ENCODE measurements at places on chromosomes 1 and 21.
A peak's percentile ranks its signal among the peaks of the same experiment; 100 is the strongest.

DNA sequence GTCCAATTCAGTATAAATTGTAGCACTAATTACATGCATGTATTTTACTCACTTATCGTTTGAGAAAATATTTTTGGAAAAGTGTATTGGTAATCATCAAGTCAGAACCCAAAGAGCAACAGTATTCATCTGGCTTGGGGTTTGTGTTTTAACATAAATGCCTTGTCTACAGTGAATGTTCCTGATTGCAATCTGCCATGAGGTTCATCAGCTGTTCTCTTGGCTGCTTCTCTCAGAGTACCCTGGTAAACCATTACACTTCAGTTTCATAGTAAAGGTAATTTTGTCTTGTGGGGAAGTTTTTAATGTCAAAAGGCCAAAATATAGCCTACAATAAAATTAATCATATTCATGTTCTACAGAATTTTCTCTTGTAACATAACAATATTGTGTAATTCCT is 150.3 kb downstream of the IFI44 start:
- no peak for DNase-seq

DNA sequence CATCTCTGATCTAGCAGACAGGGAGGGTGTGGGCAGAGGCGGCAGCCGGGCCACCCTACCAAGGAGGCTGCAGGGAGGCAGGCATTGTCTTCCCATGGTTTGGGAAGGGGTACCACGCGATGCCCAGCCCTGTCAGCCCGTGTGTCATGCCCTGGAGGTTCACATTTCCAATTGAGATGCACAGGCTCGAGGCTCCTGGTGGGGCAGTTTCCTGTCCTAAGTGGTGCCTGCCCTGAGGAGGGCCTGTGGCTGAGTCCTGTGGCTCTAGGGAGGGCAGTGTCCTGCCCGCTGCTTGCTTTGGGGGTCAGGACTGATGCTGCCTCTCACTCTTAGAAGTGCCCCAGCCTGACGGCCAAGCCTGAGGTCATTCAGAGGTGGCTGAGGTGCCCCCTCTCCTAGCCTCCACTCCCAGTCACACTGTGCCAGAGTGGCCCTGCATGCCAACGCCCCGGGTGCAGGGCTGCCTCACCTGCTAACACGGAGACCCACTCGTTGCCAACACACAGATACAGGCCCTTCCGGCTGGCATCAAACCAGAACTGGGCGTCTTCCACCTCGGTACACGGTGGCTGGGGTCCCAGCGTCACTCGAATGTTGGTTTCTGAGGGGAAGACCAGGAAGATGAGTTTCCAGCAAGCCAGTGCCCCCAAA is 11.9 kb downstream of the KRTAP10-1 start:
- no peak for DNase-seq

DNA sequence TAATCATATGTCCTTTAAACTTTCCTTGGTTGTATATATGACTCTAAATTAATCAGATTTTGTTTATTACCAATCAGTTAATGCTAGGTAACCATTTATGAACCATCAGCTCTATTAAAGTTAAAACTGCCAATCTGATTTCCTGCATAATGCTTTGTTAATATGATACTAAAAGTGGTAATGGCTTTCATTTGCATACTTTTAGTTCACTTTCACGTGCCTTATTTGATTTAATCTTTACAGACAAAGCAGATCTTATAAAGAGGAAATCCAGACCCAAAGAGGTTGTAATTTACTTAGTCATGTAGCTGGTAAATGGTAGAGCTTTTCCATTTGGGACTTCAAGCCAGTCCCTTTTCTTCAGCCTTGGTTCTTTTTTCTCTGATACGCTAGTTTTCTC is 61.3 kb downstream of the CLIC4 start:
- no peak for DNase-seq

DNA sequence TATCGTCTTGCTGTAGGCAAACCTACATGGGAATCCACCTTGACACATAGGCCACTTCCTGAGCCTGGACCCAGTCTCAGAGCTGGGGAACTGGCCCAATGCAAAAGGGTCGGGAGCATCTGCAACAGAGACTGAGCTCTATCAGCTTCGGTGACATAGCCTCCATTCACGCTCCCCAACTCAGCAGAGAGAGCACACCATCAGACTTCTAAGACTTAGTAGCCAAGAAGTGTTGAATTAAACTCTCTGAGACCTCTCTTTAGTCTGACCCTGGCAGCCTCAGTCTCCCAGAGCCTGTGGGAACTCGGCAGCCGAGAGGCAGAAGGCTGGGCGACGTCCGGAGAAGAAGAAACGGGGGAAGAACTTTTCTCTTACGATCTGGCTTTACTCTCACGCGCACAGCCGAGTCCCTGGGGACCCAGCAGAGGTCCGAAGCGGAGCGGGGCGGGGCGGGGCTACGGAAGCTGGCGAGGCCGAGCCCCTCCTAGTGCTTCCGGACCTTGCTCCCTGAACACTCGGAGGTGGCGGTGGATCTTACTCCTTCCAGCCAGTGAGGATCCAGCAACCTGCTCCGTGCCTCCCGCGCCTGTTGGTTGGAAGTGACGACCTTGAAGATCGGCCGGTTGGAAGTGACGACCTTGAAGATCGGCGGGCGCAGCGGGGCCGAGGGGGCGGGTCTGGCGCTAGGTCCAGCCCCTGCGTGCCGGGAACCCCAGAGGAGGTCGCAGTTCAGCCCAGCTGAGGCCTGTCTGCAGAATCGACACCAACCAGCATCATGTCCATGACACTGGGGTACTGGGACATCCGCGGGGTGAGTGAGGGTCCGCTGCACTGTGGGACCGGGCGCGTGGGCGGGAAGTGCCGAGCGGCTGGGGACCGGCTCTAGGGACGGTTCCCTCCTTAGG is at the start of gene GSTM4:
GSTM4 (plus strand) TSS at position 485 of the 905 bp plus-strand sequence; CDS start at position 776, 291 bp downstream.
- no peak for DNase-seq

GRCh38 chr1:38973659-38974437 is 17.2 kb upstream of the AKIRIN1 start:
- DNase-seq, result no peak

DNA sequence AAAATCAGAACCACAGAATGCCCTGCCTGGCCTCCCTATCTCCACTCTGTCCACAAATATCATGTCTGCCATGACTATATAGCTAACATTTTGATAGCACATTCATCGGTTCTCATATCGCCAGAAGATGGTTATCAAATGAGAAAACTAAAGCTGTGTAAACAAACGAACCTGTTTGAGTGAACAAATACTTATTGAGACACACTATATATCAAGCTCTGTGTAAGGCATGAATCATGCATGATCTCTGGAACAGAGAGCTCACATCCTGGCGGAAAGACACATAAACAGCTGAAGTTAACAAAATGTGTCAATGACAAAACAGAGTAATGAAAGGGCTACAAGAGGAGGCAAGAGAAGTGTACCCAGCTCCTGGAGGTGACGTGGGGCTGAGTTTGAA is 13.1 kb downstream of the KCND3 start:
- no peak for DNase-seq

GRCh38 chr21:36966066-36966820 is at the start of gene HLCS:
Gene HLCS (minus strand): TSS chr21:36966669. CDS start chr21:36966638, 31 bp downstream.
- DNase-seq, result no peak

DNA sequence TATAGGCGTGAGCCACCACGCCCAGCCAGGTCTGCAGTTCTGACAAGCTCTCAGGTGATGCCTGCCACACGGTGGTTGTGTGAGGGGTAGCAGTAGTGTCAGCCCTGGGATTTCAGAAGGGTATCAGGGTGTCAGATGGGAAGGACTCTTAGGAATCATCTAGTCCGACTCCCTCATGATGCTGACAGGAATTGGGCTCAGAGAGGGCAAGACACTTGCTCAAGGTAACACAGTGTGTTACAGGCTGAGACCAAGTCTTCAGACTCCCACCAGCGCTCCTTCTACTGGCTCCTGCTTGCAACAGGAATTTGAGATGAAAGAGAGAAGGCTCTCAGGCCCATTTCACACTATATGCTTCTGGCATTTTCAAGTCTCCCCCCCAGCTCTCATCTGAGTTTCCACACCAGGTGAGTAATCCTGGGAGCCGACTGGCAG is 6.9 kb downstream of the HTR1D start:
- DNase-seq, result no peak

DNA sequence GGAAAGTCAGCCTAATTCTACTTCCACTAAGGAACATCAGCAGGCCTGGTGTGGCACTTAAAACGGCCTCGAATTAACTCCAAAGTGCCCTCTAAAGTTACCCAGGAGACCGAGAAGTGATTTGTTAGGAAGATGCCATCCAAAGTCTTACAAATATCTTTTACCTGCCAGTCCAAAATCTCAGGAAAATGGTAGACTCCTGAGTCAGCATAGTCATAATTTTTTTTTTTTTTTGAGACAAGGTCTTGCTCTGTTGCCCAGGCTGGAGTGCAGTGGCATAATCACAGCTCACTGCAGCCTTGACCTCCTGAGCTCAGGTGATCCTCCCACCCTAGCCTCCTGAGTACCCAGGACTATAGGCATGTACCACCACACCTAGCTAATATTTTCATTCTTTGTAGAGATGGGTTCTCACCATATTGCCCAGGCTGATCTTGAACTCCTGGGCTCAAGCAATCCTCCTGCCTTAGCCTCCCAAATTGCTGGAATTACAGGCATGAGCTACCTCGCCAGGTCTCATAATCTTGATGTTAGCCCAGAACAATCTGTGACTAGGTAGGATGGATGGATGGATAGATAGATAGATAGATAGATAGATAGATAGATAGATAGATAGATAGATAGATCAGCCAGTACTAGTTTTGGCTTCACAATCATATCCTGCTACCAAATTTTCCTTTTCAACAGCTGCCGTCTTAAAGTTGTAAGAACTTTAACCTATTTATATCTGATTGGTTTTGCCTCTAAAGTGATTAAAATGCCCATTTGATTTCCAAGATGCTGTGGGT is 25.3 kb upstream of the PPP2R5A start:
- DNase-seq, result no peak

- no peak for DNase-seq
These were observed 17.3 kb upstream of the PPT1 start for GRCh38 chr1:40114400-40114799.

GRCh38 chr1:90850181-90850897 is 133.2 kb upstream of the BARHL2 start:
- no peak for DNase-seq

DNA sequence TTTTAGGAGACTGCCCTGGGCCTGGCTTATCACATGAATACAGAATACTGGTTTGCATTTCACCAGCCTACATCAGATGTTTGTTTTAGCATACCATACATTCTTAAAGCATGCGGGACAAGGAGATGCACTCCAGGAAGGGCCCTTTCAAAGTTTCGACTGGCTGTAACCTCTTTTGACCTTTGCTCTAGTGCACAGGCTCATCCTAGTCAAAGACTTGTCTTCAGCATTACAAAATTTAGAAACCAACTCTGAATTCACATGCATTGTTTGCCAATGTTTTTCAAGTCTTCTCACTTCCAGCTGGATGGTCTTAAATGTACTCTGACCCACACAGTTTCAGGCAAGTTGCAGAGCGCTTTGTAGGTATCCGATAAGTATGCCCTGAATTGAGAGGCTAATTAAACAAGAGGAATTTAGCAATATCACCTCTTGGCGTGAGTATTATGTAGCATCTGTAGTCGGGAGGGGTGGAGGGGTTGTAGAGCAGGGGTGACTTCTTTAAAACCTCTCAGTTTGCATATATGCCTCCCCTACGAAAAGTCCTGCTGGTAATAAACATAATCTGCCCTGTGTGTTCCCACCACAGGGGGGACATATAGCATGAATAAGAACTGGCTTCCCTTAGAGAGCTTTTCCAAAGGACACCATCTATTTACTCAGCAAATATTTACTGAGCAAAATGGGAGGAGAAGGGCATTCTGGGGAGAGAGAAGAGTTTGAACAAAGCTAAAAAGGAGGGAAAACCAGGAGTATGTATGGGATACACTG is 24.4 kb upstream of the AHCYL1 start:
- no peak for DNase-seq

DNA sequence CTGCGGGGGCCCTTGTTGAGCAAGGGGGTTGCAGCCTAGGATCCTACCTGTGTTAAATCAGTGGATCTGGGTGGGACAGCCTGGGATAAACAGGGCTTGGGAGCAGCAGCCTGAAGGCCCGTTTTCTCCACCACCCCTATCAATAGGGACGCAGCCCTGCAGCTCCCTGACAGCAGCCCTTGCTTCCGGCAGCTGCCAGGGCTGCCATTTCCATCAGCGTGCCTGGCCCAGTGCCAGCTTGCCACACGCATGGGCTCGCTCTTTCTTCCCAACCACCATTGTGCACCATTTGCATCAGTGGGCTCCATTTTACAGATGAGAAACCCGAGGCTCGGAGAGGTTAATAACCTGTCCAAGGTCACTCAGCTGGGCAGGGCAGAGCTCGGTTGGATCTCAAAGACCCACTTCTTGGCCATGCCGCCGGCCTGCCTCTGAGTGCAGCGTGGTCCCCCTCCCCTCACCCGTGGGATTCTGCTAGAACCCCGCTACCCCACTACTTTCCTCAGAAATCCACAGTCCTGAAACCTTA is 3.8 kb downstream of the WNT4 start:
- DNase-seq, result no peak

DNA sequence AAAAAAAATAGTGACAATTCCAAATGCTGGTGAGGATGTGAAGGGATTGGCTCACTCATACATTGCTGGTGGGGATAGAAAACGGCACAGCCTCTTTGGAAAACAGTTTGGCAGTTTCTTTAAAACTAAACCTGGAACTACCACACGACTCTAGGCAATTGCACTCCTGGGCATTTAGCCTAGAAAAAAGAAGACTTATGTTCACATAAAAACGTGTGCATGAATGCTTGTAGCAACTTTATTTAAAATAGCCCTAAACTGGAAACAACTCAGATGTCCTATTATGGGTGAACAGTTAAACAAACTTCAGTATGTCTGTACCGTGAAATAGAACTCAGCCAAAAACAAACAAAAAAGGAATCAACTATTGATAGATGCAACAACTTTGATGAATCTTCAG is 9.4 kb upstream of the TMEM9 start:
- no peak for DNase-seq

DNA sequence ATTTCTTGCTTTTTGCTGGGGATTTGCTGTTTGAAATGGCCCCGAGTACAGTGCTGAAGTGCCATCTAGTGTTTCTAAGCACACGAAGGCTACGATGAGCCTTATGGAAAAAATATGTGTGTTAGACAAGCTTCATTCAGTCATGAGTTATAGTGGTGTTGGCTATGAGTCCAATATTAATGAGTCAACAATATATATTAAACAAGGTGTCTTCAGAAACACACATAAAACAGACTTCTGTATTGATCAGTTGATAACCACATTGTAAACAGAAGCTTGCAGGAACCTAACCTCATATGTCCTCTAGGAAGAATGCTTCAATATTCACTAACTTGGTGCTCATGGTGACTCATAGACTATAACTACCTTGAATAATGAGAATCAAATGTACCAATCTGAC is 1.7 kb upstream of the GJB5 start:
- DNase-seq, result no peak

DNA sequence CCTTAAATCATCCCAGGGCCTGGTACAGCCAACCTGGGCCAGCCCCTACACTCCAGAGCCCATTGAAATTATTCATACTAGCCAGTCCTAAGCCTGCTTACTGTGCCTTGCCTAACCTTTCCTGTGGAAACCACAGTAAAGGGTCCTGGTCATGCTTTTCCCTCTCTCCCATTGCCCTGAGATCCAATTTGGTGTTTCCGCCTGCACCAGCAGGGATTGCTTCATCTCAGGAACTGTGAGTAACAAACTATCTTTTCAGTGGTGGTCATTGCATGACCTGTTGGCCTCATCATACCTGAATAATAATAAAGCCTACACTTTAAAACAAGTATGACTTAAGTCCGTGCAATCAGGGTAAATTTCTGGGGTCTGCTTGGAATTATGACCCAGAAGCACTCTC is 18.7 kb upstream of the GALNT2 start:
- DNase-seq, result no peak

- peak; percentile 4 for DNase-seq
These were observed 8.0 kb upstream of the RLF start for GRCh38 chr1:40153073-40153770.

GRCh38 chr1:98021126-98021525 is 100.3 kb upstream of the DPYD start:
- DNase-seq, result no peak

Data from cerebellar nuclear complex (tissue), 1 donor.